ENCODE measurements at places on chromosomes 1 and 21. TPM values are rescaled to one million over a fixed set of nuclear protein-coding genes. Genes with fewer than 3 reads are reported as not detected.

The CLEC20A gene
- total RNA-seq, result not detected

GRCh38 chr1:166952002-166952746 lies 23.2 kb downstream of the ILDR2 start:
- no peak for DNase-seq

- no peak for DNase-seq
Observed at GRCh38 chr21:44838039-44838895, 20.4 kb upstream of the SUMO3 start.

DNA sequence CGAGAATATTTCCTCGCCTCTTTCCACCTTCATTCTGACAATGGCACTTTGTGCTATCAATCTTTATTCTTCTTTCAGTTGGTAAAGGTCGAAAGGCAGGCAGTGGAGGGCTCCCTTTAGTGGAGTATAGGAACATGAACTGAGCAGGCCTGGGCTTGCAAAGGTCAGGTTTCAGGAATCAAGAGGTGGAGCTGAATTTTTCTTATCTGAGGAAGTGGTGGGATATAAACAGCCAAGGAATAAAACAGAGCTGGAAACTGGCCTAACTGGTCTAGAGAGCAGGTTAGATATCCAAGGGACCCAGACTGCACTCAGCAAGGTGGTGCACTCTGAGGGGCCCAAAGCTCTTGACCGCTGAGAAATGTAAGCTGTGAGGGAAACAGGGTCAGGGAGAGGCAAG lies 99.1 kb downstream of the PLA2G4A start:
- DNase-seq, result no peak
